Nephron progenitor cell (in vitro differentiated cells): ENCODE measurements at places on chromosomes 2 and 18.

DNA sequence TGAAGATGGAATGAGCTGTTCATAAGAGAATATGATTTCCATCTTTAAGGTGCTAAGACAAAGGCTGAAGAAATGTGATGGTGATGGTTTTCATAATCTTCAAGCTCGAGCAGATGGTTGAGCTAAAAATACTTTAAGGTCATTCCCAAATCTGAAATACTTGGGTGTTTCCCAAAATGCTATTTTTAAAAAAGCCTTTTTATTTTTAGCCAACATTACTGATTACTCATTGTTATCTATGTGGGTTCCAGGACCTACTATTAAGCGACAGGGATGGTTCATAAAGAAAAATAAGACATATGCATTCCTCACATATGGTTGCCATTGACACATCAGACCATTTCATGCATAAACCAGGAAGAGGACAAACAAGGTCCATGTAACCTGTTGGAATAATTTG is 298.5 kb downstream of the PLCL1 start:
- H3K27me3 ChIP-seq, result no peaks in the 10 kb centered on the region
- no peaks in the 10 kb centered on the region for H3K4me1 ChIP-seq
- H3K36me3 ChIP-seq, result no peaks in the 10 kb centered on the region
- no peak for DNase-seq
- no peak overlapping the region for H3K27ac ChIP-seq

- no peak overlapping the region for H3K4me3 ChIP-seq
- H3K36me3 ChIP-seq, result no peaks in the 10 kb centered on the region
- peak; percentile 34 for DNase-seq
- peaks cover 52% of the 10 kb centered on the region for H3K4me1 ChIP-seq
- no peak overlapping the region for H3K27ac ChIP-seq
These were observed 4.4 kb upstream of the NEU4 start for GRCh38 chr2:241804326-241805229.

GRCh38 chr2:13110825-13111224 is 394.1 kb downstream of the TRIB2 start:
- no peak overlapping the region for H3K27ac ChIP-seq
- H3K27me3 ChIP-seq, result peaks cover 6% of the 10 kb centered on the region
- H3K36me3 ChIP-seq, result no peaks in the 10 kb centered on the region
- H3K4me1 ChIP-seq, result peaks cover 3% of the 10 kb centered on the region

DNA sequence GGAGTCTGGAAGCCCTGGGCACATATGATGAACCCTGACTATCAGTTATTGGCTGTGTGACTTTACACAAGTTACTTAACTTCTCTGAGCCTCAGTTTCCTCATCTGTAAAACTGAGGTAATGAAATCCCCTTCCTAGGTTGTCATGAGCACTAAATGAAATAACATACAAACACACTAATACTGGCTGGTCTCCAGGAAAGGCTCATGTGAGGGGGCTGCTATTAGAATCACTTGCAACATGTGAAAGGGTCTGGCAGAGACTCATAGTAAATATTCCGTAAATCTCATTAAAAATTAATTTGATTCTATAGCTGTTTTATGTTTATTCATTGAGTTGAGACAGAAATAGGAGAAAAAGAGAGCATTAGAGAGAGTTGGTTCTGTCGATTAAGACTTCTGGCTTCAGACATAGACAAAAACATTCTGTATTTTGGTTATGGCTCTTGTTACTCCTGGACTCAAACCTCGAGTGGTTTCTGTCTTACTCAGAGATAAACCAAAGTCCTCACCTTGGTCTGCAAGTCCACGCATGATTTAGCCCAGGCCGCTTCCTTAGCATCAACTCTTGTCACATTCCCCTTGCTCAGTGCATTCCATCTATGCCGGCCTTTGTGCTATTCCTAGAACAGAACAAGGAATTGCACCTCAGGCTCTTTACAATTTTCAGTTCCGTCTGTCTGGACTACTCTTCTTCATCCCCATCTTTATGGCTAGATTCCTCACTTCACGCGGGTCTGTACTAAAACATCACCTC is 139.1 kb downstream of the NXPH2 start:
- no peak overlapping the region for H3K27ac ChIP-seq
- peaks cover 4% of the 10 kb centered on the region for H3K27me3 ChIP-seq
- no peaks in the 10 kb centered on the region for H3K4me1 ChIP-seq
- DNase-seq, result no peak

DNA sequence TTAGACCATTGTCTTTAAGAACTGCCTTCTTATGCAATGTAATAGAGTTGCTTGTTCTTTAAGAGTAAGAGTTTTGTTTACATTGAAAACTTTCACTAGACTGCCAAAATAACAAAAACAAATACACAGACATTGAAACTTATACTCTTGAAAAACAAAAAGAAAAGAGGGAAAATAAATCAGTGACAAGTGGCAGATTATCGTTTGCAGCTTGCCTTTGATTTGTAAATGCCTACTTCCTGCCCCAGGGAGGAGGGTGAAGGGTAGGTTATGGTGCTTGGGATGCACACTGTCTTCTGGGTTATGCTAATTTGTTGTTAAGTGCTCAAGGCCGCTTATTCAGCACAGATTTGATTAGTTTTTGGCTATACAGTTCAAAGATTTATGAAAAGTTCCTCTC is 198.7 kb downstream of the TGIF1 start:
- H3K4me1 ChIP-seq, result peaks cover 36% of the 10 kb centered on the region
- no peak overlapping the region for H3K4me3 ChIP-seq
- no peak overlapping the region for H3K27ac ChIP-seq
- H3K27me3 ChIP-seq, result no peaks in the 10 kb centered on the region
- no peaks in the 10 kb centered on the region for H3K36me3 ChIP-seq

DNA sequence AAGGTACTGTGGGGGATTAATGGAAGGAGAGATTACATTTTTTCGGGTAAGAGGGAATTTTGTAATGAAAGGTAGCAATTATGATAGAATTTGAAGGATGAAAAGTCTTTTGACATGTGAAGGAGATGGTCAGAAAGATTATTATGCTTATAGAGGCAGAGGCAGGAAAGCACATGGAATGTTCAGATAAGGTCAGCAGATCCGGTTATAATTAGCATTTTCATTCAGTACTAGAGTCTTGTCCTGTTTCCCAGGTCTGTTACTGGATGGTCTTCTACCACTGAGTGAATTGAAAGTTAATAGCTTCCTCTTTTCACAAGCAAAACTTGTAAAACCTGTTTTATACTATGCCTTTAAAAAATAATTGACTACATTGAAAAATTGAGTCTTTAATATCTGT is 116.9 kb downstream of the PHLPP1 start:
- H3K27me3 ChIP-seq, result no peaks in the 10 kb centered on the region
- H3K4me1 ChIP-seq, result peaks cover 10% of the 10 kb centered on the region
- H3K4me3 ChIP-seq, result no peak overlapping the region
- H3K27ac ChIP-seq, result no peak overlapping the region
- DNase-seq, result no peak

- H3K4me3 ChIP-seq, result no peak overlapping the region
- H3K36me3 ChIP-seq, result no peaks in the 10 kb centered on the region
- no peak for DNase-seq
- H3K4me1 ChIP-seq, result peaks cover 19% of the 10 kb centered on the region
- H3K27me3 ChIP-seq, result no peaks in the 10 kb centered on the region
- H3K27ac ChIP-seq, result no peak overlapping the region
These were observed 200.6 kb downstream of the RND3 start for GRCh38 chr2:150286730-150287362.

DNA sequence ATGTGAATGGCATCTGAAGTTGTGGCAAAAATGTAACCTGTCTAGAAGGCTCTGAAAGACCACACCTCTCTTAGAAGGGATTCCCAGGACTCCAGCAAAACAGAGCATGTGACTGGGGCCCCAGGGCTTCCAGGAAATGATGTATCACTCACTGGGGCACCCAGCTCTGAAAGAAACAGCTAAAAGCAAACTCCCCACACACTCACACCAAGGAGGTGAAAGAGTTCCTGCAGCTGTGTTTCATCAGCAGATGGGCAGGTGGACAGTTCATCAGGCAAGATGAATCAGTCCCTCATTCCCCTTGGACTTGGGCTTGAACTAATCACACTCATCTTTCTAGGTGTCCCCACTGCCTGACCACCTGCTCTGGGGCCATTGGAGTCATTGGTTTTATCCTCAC is 76.2 kb downstream of the CCBE1 start:
- no peak overlapping the region for H3K4me3 ChIP-seq
- no peak for DNase-seq
- no peak overlapping the region for H3K27ac ChIP-seq
- H3K4me1 ChIP-seq, result peaks cover 48% of the 10 kb centered on the region
- peaks cover 3% of the 10 kb centered on the region for H3K27me3 ChIP-seq

DNA sequence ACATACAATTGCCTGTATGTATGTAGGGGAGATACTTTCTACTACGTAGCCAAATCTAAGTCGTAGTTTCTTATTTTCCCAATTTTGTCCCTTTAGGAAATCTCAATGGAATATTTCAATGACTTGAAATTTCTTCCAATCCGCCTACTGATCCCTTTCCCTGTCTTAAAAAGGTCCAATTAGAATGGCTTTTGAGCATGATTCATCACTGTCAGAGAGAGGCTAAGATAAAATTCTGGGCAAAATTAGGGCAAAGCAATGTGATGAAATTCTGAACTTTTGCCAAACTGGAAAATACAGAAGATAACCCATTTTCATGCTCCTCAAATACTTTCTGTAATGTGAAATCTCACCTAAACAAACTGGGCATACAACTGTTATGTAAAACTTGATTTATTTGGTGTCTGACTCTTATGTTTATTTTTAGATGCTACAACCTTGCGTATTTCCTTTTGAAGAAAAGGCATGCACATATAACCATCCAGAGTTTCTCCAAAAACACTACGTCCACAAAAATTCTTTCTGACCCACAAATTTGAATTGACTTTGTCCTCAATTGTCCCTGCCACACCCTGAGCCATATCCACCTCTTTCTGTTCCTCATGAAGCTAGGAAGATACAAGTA is 147.1 kb downstream of the IKZF2 start:
- DNase-seq, result no peak
- no peak overlapping the region for H3K4me3 ChIP-seq
- H3K36me3 ChIP-seq, result no peaks in the 10 kb centered on the region
- no peak overlapping the region for H3K27ac ChIP-seq
- H3K27me3 ChIP-seq, result no peaks in the 10 kb centered on the region

GRCh38 chr2:80490964-80491363 is 186.4 kb upstream of the LRRTM1 start:
- H3K4me3 ChIP-seq, result no peak overlapping the region
- no peak for DNase-seq
- peaks cover 7% of the 10 kb centered on the region for H3K27me3 ChIP-seq
- H3K4me1 ChIP-seq, result peaks cover 6% of the 10 kb centered on the region
- H3K27ac ChIP-seq, result no peak overlapping the region

GRCh38 chr2:112199188-112199587 is 55.7 kb downstream of the ZC3H8 start:
- DNase-seq, result no peak
- no peak overlapping the region for H3K27ac ChIP-seq
- H3K36me3 ChIP-seq, result peaks cover 33% of the 10 kb centered on the region

DNA sequence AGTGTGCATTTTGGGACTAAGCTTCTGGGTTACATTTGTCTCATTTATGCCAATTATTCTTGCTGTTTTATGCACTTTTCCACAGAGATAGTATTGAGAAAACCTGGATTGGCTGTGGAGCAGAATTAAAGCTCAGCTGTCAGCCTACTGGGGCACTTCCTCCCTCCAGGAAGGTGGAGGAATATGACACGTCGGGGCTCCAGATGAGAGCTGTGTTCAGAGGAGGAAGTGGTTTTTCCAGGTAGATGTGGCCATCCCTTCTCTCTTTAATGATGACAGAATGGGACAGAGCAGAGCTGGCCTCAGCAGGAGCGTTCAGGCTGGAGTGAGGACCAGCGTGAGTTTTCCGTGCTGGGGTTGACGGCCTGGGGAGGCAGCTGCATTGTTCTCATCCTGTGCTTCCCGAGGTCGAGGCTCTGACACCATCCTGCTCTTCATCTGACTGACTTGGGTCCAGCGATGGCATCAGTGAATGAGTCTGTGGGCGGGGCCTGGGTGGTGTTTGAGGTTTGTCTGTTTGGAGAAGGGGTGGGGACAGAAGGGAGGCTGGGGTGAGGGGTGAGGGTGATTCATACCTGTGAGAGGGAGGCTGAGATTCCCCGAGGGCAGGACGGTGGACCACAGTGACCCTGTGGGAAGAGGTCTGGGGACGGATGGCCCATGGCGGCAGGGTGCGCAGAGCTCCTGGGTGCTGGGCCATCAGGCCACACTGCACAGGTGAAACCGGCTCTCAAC is 207.0 kb downstream of the LDLRAD4 start:
- H3K4me1 ChIP-seq, result peaks cover 31% of the 10 kb centered on the region
- DNase-seq, result no peak
- no peaks in the 10 kb centered on the region for H3K36me3 ChIP-seq

DNA sequence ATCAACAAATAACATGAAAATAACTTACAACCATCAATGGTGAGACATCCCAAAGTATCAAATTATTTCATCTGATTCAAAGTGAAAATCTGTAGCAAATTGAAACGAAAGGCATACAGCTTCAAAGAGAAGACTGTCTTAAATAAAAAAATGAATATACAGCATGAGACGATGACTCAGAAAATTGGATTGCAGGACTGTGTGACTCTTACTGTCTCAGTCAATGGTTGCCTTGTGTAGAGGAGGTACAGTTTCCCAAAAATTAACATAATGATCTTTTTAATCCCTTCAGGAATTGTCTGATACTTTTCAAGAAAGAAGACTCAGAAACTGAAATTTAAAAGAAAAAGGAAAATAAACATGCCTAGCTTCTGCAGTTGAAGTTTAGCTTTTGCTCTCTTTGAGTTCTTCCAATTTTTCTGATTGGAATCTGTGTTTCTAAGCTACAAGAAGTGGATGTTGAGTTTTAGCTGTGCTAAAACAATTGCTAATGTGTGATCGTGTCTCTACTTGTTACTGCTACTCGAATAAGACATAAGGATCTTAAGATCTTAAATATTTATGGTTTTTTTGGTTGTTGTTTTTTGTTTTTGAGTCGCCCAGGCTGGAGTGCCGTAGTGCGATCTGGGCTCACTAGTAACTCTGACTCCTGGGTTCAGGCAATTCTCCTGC is 41.1 kb upstream of the EPB41L3 start:
- H3K4me3 ChIP-seq, result no peak overlapping the region
- H3K27me3 ChIP-seq, result peaks cover 2% of the 10 kb centered on the region
- H3K36me3 ChIP-seq, result no peaks in the 10 kb centered on the region
- no peak overlapping the region for H3K27ac ChIP-seq
- no peak for DNase-seq

GRCh38 chr18:24674200-24674599 is 213.8 kb downstream of the HRH4 start:
- peaks cover 49% of the 10 kb centered on the region for H3K27me3 ChIP-seq
- DNase-seq, result no peak
- no peak overlapping the region for H3K4me3 ChIP-seq
- no peaks in the 10 kb centered on the region for H3K36me3 ChIP-seq
- H3K27ac ChIP-seq, result no peak overlapping the region

- H3K4me3 ChIP-seq, result no peak overlapping the region
- H3K36me3 ChIP-seq, result no peaks in the 10 kb centered on the region
- H3K27ac ChIP-seq, result no peak overlapping the region
- no peak for DNase-seq
- peaks cover 34% of the 10 kb centered on the region for H3K27me3 ChIP-seq
These were observed 197.2 kb downstream of the CYP26B1 start for GRCh38 chr2:71950256-71951082.
